ENCODE measurements at places on chromosomes 5 and 9.

DNA sequence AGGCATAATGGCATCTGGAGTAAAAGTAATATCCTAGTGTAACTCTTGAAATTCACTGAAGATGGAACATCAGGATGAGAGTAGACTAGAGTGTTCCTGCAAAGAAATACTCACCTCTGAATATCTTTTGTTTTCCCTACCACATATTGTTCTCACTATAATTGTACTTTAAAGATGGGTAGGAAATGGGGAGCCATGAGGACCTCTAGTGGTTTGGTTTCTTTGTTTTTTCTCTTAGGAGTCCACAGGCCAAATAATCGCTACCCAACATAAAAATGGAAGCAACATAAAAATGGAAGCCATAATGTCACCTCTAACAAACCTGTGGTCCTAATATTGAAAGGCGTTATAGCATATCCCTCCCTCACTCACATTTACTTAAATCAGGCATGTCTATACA is 2375.8 kb downstream of the MAT2B start:
- no peak for DNase-seq

GRCh38 chr5:88686726-88687125 is 196.3 kb downstream of the MEF2C start:
- DNase-seq: no peak

GRCh38 chr9:1916095-1916494 is 99.1 kb upstream of the SMARCA2 start:
- no peak for DNase-seq

- no peak for DNase-seq
Measured at GRCh38 chr9:114143234-114143633, 12.1 kb upstream of the COL27A1 start.

GRCh38 chr9:129242971-129243561 is 65.0 kb upstream of the IER5L start:
- DNase-seq: no peak

DNA sequence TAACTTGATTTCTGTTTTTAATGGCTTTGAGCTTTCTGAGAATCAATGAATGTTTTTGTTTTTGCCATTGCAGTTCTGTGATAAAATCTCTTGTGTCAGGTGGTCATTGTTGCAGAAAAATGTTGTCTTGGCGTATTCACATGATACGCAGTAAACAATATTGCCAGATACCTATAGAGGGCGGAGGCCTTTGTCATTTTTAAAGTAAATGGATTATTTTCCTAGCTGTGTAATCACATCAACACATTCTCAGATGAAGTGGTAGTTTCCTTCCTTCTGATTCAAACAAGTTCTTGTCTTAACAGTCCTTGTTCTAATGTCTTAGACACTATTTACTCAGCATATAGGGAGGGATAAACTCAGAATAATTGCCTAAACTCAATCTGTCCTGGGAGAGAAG is 109.9 kb upstream of the DAB2 start:
- no peak for DNase-seq

DNA sequence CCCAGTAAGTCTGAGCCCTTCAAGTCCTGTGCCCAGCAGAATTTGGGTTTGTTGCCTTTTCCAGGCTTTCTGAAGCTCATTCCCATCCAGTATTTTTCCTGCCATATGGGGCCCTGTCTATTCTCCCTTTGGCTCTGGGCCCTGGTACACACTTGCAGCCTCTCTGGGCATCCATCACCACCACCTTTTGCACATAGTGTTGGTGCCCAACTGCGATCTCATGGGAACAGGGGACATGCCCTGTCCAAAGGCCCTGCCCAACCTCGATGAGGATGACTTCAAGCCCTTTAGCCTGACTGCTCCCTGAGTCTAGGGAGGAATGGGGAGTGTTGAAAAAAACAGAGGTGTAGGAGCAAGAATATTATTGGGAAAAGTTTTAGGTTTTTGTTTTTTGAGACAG is 11.5 kb downstream of the RGS3 start:
- DNase-seq: no peak

- no peak for DNase-seq
Measured at GRCh38 chr5:143758750-143759149, 53.2 kb upstream of the HMHB1 start.

- no peak for DNase-seq
Measured at GRCh38 chr5:110346893-110347358, 379.5 kb downstream of the TMEM232 start.

DNA sequence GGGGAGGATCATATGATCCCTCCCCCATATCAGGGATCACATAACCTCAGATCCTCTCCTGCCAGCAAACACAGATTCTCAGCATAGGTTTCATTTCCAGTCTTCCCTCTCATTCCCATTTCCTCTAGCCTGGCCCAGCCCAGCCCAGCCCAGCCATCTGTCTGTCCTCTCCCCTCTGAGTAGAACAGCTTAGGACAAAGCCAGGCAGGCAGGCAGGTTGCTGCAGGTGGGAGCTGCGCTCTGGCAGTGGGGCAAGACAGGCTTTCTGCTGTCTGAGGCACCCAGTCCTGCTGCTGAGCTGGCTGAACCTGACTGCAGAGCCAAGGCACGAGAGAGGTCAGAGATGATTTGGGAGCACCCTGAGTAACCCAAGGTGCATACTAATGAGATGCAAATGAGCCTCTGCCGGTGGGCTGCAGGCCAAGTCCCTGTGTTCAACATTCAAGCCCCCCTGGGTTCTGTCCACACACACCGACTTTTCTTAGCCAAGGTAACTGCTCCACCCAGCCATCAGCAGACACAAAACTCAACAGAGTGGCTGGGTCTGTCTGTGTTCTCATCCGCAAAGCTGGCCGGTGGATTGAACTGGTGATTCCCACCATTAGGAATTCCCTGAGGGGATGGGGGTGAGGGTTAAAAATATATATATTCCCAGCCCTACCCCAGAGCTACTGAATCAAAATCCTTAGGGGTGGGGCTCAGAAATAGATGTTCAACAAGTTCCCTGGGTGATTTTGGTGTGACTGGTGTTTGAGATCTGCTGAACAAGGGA is 9.1 kb downstream of the FAT2 start:
- DNase-seq: no peak

GRCh38 chr9:101514071-101514470 is 19.6 kb upstream of the RNF20 start:
- no peak for DNase-seq

DNA sequence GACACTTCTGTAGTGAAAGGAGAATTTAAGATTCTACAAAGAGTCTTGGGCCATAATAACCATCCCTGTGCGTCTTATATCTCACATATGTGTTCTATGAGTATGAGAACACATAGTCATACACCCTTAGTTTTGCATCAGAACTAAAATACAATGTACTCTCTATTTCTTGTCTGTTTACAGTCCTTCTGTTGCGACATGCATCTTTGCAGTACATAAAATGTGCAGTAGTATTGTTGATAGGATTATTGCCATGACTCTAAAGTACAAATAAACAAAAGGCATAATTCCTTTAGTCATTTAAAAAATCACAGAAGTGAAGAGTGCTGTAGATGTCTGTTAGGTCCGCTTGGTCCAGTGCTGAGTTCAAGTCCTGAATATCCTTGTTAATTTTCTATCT is 201.9 kb downstream of the NR3C1 start:
- DNase-seq: no peak

DNA sequence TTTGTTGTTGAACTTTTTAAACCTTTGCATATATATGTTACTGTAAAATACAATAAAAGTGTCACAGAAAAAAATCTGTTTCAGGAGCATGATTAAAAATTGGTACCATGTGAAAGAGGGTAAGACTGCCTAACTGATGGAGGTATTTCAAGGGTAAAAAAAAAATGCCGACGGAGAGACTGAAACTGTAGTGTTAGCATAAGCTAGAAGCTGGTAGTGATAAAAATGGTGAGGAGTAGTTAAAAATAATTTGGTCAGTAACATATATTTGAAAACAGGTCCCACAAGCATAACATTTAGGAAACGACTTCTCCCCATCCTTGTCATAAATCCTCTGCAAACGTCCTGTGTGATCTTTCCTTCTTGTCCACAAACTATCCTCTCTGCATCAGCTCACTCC is 64.7 kb downstream of the MEF2C start:
- DNase-seq: no peak

- DNase-seq: no peak
Measured at GRCh38 chr5:38776149-38776896, 69.5 kb upstream of the OSMR start.

- no peak for DNase-seq
Measured at GRCh38 chr5:139222346-139222745, 24.2 kb upstream of the SIL1 start.

GRCh38 chr5:66443462-66444130 is 152.6 kb upstream of the MAST4 start:
- DNase-seq: no peak

- no peak for DNase-seq
Measured at GRCh38 chr9:2320114-2320513, 301.5 kb upstream of the VLDLR start.

GRCh38 chr9:108486831-108487230 is 369.0 kb downstream of the ACTL7B start:
- DNase-seq: no peak

DNA sequence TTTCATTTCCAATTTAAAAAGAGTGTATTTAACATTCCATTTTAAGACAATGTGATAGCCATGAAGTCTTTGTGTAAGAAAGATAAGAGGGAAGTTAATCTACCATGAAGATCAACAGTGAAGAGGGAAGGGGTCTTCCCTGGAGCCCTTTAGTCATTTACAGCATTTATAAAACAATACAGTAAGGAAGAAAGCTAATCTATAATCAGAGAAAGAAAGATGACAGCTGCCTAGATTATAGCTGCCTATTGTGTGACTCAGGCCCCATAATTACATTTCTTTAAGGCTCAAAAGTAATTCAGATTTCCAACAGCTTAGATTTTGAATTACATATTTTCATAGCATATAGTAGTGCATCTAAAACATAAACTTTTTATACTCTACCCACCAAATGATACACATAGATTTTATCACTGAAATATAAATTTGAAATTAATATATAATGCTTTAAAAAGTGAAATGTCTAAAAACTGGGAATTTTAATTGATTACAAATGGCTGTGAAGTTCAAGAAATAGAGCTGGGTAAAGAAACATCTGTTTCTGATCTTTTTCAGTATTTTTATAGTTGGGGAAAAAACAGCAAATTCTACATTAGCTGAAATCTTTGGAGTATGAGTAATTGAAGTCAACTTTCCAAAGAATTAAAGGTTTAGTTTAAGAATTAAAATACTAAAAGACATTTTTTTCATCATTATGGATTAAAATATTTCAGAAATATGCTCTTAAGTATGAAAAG is 89.6 kb downstream of the RIC1 start:
- no peak for DNase-seq

GRCh38 chr9:36146651-36147050 is 10.1 kb downstream of the GLIPR2 start:
- no peak for DNase-seq

DNA sequence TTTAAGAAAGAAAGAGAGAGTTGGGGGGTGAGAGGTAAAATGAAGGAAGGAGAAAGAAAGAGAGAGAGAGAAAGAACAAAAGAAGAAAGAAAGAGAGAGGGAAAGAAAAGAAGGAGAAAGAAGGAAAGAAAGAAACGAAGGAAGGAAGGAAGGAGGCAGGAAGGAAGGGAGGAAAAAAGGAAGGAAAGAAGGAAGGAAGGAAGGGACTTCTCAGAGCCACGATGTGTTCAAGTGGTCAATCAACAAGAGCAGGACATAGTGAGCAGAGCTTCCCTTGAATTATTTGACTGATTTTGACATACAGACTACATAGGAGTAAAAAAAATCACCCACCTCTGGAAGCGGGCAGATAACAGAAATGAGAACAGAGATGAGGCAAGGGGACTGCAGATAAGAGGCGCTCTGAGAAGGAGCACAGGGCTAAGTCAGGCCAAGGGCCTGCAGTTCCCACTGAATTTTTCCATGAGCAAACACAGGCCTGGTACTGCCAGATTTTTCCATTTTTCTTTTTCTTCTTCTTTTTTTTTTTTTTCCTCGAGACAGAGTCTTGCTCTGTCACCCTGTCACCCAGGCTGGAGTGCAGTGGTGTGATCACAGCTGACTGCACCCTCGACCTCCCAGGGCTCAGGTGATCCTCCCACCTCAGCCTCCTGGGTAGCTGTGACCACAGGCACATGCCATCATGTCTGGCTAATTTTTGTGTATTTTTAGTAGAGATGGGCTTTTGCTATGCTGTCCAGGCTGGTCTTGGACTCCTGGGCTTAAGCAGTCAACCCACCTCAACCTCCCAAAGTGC is 77.7 kb upstream of the IL17B start:
- no peak for DNase-seq

DNA sequence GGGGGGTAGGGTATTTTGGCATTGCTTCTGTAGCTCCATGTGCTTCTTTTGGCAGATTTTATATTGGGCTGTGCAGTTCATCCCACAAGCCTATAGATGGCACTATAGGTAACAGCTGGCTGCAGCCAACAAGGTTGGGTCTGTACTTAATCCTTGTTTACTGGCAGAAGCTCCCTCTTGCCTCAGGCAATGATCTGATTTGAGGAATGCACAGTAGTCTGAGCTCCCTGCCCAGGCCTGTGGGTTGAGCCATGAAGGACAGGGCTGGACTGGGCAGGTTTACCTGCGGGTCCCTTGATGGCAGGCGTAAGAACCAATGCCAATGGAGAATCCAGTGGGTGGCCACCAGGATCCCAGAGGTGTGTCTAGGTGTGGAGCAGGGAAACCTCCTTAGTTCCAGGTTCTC is 11.7 kb upstream of the OR1J2 start:
- DNase-seq: peak; percentile 29

GRCh38 chr5:172113036-172113435 is 75.0 kb downstream of the STK10 start:
- peak; percentile 83 for DNase-seq

GRCh38 chr5:88785746-88786565 is 97.0 kb downstream of the MEF2C start:
- no peak for DNase-seq

DNA sequence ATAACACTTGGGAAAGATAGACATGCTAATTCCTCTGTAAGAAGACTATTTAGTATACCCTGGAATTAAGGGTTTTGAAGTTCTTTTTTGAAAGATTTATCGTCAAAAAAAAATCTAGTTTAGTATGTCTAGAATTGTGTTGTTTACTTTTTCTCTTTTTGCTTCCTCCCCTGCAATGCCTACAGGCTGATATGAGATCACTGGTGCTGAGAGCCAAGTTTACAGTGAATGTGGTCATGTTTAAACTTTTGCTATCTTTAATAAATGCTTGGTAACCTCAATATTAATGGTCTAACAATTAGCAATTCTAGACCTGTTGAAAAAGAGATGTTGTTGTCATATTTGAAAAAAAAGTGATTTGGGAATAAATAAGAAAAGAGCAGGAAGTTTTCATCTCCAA is 86.1 kb downstream of the CWC27 start:
- no peak for DNase-seq

DNA sequence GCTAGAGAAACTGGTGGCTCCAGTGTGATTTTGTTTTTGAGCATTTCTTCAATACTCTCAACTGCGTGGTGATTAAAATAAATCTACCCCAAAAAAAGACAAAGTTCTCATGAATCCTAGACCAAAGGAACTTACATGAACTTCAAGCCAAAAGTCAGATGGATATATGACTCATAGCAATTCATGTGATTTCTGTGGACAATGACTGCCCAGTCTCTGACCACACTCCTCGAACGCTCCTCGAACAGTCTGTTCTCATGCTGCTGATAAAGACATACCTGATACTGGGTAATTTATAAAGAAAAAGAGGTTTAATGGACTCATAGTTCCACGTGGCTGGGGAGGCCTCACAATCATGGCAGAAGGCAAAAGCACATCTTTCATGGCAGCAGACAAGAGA is 46.4 kb upstream of the CEP78 start:
- DNase-seq: no peak

- no peak for DNase-seq
Measured at GRCh38 chr9:128293091-128293490, 17.0 kb downstream of the SWI5 start.
